ENCODE measurements at places on chromosomes 7 and 10.

DNA sequence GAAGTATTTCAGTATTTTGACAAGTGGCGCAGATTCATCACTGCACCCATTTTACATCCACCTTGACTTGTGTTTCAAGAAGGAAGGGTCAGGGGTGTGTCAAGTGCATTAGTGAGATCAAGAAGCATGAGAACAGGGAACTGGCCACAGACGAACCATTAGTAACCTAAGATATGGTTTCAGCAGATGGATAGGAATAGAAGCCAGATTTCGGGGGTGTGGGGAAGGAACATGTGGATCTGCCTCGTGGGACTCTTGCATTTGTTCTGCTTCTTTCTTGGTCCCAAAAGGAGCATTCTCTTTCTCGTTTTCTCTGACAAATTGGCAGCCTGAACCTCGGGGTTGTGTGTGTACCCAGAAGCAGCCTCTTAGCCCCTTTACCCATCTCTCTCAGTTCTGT is 9.6 kb downstream of the DENND2A start:
- no peak for DNase-seq

DNA sequence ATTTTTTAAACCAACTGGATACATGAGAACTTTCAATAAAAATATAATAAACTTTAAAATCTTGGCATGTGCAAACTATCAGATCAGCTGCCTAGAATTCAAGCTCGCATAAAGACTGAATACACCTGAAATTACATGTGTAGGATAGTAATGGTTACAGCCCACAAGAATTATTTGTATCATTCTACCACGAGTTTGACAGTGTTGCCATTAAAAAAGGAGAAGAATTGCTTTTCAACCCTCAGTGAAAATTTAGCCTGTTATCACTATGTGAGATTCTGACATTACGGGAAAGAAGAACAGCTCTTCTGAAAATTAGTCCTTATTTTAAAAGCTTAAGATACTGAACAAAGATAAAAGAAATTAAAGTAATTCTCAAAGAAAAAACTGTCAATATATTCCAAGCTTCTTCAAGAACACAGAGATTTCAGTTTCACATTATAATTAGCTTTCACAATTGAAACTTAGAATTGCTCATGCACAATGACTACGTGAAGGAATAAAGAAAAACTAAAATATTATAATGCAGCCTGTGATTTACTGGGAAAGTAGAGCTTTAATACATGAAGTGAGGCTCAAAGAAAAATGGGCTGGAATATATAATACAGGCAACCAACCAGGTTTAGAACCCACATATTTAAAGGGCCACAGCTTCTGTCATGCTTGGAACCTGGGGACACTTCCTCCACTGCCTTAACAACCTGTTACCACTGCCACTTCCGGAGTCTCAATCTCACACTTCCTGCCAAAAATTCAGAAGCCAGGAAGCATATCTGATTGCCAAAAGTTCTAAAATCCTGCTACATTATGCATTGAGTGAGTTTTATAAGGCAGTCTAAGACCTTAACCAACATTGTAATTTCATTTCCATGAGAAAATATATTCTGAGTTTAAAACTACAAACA is 23.2 kb downstream of the TPK1 start:
- DNase-seq = no peak

DNA sequence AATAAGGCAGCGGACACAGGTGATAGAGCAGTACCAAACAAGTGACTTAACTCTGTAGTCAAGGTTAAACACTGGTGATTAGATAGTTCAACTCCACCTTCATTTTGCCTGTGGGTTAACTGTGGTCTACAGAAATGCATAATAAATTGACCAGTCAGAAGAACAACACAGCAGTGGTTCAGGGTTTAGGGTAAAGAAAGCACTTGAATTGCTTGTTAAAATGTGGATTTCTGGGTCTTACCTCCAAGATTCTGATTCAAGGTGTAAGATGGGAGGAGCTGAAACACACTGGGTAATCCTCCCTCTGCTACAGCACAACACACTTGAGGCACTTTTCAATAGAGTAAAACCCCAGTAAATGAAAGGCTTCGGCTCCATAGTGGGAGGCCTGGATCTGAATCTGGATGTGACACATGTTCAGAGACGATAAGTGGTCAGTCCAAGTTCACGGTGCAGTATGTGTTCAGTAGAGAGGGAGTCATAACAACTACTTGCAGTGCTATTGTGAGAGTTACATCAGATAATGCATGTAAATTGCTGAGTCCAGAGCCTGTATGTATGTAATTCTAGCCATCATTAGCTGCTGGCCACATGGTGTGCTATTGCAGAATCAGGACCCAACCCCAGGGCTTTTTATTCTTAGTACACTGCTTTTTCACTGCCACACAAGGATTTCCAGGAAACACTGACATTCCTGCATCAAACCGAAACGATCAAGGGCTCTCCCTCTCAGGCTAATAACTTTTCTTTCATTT is 141.7 kb downstream of the SORCS1 start:
- no peak for DNase-seq

DNA sequence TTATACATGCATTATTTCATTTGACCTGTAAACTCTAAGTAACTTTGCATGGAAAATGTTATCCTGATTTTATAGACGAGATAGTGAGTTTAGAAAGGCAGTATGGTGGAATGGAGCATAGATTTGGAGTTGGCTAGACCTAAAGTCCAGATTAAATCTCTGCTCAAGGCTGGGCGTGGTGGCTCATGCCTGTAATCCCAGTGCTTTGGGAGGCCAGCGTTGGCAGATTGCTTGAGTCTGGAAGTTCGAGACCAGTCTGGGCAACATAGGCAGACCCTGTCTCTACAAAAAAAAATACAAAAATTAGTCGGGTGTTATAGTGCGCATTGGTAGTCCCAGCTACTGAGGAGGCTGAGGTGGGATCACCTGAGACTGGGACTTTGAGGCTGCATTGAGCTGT is 9.4 kb downstream of the PTEN start:
- DNase-seq = no peak

DNA sequence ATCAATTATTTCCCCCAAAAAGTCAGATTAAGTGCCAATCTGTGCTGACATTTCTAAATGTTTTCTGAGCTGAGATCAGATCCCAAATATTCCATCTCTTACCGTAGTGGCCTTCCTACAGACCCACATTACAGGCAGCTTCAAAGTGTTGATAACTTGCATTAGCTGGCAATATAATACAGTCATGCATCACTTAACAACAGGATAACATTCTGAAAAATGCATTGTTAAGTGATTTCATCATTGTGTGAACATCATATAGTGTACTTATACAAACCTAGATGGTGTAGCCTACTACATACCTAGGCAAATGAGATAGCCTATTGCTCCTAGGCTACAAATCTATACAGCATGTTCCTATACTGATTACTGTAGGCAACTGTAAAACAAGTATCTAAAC is 22.4 kb downstream of the SLC25A13 start:
- no peak for DNase-seq
